ENCODE measurements at places on chromosomes 7 and 10. TPM values are rescaled to one million over a fixed set of nuclear protein-coding genes. Genes with fewer than 3 reads are reported as not detected.

Gene BMPER
- total RNA-seq: 0.76 TPM

Gene GIMAP6
- total RNA-seq: 0.08 TPM

Gene SLC16A9
- 3.8 TPM for total RNA-seq

Gene PLPP4
- 0.23 TPM for total RNA-seq

Gene C7orf57
- total RNA-seq: not detected

Gene PLA2G12B
- total RNA-seq: not detected

Gene ATG9B
- total RNA-seq: 3.0 TPM

Gene ERVW-1
- 0.92 TPM for total RNA-seq

Gene AKR1C8
- total RNA-seq: not detected

Gene IPMK
- 11.7 TPM for total RNA-seq

DNA sequence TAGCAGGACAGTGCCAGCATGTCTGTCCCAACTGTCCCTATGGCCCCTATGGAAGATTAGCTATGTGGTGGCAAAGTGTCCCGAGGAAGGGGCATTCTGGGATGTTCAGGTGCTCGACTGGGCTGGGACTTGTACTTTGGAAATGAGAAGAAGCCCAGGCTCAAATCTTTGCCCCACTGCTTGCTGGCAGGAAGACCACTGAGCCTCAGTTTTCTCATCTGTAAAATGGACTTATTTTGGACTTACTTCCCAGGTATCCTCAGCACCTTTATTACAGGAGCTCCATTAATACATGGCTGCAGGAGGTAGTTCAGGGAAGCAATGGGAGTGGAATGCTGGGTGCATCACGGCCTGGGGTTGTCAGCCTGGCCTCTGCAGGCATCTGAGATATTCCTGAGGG lies 71.2 kb downstream of the LHPP start:
- no peak for ATAC-seq

GRCh38 chr10:124722798-124723783 lies 21.1 kb downstream of the FAM53B start:
- peak; percentile 56 for ATAC-seq

DNA sequence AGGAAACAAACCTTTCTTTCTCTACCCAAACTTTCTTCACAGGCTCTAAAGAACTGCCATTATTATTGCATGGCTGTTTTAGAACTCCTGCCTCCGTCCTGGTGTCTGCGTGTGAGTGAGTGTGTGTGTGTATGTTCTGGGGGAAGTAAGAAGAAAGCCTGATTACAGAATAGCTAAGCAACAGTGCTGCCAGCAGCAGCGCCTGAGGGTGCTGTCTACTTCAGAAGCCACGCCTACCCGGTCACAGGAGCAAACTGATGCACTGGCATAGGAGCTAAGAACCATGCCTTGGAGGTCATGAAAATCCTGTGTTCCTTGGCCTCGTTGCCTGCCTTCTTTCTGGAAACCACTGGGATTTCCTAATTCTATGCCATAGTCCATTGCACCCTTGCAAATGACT lies 25.2 kb downstream of the LIPK start:
- ATAC-seq: no peak

GRCh38 chr10:31001740-31002139 lies 29.9 kb downstream of the ZNF438 start:
- no peak for ATAC-seq

DNA sequence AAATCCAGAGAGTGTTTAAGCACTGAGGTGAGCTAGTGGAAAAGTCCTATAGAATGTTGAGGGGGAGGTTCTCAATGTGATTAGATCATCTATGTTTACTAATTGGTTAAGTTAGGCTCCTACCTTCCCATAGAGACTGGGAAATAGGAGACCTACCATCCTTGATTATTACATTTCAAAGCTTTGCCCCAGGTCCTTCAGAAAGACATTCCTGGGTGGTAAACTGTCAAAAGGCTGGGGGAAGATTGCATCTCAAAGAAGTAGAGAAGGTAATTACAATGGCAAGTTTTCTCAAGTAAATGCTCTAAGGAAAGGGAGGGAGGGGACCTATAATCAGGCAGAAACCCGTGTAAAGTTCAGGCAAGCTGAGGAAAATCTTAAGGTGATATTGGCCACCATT lies 247.8 kb upstream of the SMIM30 start:
- no peak for ATAC-seq

- ATAC-seq: no peak
Observed at GRCh38 chr7:99447943-99448342, 9.2 kb downstream of the CPSF4 start.

DNA sequence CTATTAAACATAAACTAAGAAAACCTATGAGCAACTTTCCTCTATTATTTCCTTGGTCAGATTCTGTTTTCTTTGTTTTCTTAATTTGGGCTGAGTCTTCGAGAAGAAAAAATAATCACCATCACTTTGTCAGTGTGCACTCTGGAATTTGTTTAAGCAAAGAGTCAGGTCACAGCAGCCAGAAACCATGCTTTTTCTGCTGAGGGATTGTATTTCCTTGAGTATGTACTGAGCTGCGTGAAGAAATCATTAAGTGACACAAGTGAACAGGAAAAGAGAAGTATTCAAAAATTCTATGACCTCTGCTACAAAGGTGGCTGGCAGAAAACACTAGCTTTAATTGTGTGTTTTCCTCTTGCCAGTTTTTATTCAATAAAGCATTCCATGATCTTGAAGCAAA lies 249.6 kb downstream of the VTI1A start:
- ATAC-seq: no peak

- ATAC-seq: no peak
Observed at GRCh38 chr7:114181280-114181679, 233.3 kb upstream of the FOXP2 start.

- ATAC-seq: no peak
Observed at GRCh38 chr7:143384148-143384547, 3.0 kb downstream of the ZYX start.

GRCh38 chr10:73060738-73061635 lies 35.7 kb downstream of the P4HA1 start:
- ATAC-seq: no peak

- ATAC-seq: no peak
Observed at GRCh38 chr10:132335189-132336063, 3.4 kb downstream of the LRRC27 start.

DNA sequence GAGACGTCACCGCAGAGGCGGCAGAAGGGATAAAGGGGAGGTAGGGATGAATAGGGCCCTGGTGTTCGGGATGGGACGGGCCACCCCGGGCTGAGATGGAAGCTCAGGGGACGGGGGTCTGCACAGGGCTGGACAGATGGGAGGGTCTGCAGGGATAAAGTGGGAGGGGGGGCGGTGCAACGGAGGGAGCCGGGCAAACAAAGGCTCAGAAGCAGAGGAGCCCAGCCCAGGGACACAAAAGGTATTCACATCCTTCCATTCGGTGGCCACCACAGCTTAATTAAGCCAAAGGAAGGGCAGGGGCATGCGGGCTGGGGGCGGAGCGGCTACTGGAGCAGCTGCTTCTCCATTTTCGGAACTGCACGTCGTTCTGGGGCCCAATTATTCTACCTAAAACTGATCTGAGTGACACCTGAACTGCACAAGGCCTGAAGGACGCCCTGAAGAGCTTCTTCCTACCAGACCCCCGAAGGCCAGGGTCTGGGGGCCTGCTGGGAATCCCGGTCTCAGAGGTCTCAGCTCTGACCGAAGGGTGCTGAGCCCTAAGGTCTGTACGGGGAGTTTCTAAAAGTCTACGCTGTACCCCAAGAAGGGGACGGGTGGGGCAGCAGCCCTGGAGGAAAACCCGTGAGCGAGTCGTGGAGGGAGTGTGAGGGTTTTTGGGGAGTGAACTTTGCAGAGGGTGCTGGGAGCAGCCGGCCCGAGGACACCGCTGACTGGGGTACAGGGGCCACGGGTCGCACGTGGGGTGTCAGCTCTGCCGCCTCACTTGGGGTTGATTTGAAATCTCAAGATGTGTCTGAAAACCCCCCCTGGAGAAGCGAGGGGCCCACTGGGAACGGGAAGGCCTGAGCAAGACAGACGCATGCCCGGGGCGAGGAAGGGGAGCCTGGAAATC lies 334.8 kb downstream of the DNAJB6 start:
- ATAC-seq: peak; percentile 34

DNA sequence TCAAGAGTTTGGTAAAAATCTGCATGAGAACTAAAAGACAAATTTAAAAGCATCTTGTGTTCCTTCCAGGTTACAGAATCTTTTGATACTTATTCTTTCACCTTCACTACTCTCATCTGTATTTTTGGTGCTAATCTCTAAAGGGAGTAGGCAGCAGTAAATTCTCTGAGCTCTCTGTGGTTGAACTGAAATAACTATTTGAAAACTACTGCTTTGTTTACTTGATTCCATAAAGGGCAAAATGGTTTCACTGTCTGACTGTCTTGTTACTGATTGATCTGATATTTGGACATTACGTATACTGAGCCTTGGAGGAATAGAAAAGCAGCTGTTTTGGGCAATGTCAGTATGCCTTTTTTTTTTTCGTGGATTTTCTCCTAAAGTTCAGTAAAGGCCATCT lies 103.3 kb downstream of the CHRM2 start:
- ATAC-seq: no peak

GRCh38 chr10:132293201-132293812 lies 14.4 kb downstream of the STK32C start:
- peak; percentile 82 for ATAC-seq

- no peak for ATAC-seq
Observed at GRCh38 chr7:83415840-83416239, 233.1 kb downstream of the SEMA3E start.

DNA sequence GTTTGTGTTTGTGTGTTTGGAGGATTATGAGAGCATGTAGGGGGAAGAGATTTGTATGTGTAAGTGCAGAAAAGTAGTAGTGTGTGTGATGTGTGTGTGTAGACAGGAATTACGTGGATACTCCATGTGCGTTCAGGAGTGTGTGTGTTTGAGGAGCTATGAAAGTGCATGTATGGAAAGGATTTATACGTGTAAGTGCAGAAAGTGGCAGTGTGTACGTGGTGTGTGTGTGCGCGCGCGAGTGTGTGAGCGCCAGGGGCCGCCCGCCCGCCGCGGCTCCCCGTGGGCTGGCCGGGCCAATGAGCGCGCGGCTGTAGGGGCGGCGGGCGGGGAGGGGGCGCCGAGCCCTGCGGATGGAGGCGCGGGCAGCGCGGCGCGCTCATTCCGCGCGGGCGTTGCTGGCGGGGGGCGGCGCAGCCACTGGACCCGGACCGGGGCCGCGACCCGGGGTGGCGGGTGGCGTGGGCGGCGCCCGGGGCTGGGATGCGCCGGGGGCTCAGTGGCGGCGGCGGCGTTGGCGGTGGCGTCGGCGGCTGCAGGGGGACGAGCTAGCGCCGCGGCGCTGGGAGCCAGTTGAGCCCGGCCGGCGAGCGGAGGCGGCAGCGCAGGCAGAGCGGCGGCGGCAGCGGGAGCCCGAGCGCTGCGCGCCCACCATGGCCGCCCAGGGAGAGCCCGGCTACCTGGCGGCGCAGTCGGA lies at the start of gene BICC1:
Gene BICC1, plus strand, starts transcription at position 382 of the 697 bp plus-strand sequence. Its CDS starts 272 bp downstream, at position 654.
- ATAC-seq: peak; percentile 85

GRCh38 chr7:2604608-2605174 lies 27.1 kb upstream of the TTYH3 start:
- no peak for ATAC-seq

- ATAC-seq: no peak
Observed at GRCh38 chr7:151684408-151685175, 164.9 kb upstream of the RHEB start.

DNA sequence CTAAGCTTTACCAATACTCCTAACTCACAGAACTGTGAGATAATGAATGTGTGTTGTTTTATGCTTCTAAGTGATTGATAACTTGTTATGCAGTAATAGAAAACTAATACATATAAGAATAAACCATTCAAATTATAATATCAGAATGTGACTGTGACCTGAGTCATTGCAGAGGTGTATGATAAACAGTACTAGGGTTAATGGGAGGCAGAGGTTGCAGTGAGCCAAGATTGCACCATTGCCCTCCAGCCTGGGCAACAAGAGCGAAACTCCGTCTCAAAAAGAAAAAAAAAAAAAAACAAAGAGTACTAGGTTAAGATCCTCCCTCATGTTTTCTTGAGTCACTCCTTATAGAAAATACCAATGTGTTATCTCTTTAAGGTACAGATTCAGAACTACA lies 950.3 kb downstream of the SORCS1 start:
- ATAC-seq: no peak

- peak; percentile 7 for ATAC-seq
Observed at GRCh38 chr10:99330347-99330924, 1.3 kb downstream of the CNNM1 start.

DNA sequence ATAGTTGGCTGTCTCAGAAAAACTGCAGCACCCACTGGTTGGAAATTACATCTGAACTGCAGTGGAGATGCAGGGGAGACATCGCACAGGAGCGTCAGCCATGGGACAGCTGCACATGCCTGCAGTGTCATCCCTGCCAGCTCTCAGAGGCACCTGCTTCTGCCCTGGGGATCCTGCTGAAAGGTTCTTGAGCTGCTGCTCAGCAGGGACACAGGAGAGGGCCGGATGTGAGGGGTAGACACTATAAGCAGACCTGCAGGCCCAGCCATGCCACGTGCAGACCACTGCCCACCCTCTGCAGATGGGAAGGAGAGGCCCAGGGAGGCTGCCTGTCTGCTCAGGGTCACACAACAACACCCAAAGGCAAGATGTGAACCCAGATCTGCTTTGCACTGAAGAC lies 601.4 kb downstream of the DNAJB6 start:
- ATAC-seq: no peak

GRCh38 chr7:44288811-44289340 lies 36.5 kb downstream of the CAMK2B start:
- ATAC-seq: no peak

DNA sequence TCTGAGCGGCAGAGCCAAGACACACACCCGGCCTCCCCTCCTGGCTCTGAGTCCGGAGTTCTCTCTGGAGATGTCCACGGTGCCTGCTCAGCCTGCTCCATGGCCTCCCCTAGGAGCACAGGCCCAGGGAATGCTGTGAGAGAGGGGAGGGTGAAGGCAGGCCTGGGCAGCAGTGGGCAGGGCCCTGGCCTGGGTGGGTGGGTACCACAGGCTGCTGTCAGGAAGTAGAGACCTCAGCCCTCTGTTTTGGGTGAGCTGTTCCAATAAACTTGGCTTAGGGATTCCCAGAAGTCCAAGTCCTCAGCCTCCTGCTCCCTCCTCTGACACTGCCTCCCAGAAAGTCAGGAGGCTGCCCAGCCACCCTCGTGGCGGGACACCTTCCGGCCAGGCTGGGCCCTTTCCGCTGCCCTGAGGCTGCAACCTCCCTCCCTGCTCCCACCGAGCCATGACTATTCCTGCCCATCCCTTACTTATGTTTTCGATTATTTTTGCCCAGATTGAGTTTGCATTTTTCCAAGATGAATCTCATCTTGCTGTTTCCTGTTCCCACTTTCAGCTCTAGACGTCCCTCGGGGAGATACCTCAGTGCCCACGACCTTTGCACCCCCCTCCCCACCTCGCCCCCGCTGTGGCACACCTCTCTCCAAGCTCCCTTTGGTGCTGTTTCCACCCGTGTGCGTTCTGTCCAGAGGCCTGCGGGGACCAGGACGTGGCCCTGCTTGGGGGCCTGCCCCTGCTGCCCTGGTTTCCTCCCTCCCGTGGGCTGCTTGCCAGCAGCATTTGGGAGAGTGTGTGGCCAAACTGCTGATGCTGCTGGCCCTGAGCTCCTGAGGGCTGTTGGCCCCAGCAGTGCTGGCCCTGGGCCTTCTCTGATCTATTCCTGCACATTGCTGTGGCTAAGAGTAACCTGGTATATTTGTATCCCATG lies 5.8 kb upstream of the POLM start:
- ATAC-seq: peak; percentile 43
